ENCODE measurements at places on chromosomes 4 and X.

DNA sequence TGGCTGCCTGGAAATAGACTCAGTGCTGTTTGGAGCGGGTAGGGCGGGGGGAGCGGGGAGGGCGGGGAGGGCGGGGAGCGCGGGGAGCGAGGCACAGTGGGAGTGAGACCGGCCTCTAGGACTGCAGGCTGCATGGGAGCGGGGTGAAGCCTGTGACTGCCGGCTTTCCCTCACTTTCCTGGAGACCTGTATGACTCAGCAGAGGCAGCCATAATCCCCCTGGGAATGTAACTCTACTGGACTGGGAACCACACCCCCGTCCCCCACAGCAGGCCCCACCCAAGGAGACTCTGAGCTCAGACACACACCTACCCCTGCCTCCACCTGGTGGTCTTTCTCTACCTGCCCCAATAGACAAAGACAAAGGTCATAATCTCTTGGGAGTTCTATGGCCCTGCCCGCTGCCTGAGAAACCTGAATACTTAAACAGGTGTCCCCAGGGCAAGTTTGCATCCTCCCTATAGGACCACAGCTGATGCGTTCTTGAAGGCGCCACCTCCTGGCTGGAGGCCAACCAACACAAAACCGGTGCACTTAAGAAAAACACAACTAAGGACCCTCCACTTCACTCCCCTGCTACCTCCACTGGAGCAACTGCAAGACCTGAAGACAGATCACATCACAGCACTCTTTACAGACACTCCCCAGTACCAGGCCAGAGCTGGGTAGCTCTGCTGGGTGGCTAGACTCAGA lies 18.0 kb downstream of the HDAC8 start:
- no peak for DNase-seq

DNA sequence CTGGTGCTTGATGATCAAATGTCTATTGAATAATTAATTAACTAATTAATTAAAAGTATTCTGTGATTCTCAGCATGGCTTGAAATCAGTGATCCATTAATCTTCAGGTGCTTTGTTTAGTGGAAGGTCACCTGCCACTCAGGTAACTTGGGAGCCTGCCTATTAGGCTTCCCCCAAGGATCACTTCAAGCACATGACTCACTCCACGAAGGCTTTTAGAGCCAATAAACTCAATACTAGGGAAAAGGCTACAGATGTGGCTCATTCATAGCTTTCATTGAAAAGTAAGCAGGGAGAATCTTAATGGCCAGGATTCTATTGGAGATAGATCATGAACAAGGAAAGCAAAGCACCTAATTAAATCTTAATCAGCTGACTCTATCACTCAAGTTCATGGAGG lies 21.3 kb downstream of the AREG start:
- no peak for DNase-seq

DNA sequence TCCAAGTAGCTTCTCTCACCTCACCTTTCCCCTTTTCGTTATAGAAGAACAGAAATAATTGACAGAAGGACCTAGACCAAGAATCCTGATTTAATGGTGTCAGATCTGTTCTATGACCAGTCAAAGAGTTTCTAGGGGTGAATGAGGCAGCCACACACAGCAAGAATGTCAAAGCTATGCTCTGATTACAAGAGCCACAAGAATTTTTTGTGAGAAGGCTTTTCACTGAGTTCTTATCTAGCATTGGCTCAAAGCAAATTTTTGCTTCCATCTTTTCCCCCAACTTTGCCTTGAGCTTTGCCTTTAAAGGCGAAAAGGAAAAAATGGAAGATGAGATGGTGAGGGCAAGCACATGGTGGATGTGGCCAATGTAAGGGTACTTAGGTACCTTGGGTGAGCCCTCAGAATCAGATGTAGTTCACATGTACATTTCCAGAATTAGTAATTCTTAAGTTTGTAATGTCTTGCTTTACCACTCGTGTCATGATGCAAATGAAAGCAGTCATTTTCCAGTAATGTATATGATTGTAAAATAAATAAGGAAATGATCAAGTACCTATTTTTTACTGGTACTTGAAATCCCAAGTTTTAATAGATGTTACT lies 23.5 kb downstream of the FMR1 start:
- no peak for DNase-seq

- no peak for DNase-seq
Observed at GRCh38 chrX:6071731-6072130, 156.9 kb downstream of the NLGN4X start.

GRCh38 chr4:60344908-60345307 lies 855.2 kb upstream of the ADGRL3 start:
- DNase-seq = no peak

DNA sequence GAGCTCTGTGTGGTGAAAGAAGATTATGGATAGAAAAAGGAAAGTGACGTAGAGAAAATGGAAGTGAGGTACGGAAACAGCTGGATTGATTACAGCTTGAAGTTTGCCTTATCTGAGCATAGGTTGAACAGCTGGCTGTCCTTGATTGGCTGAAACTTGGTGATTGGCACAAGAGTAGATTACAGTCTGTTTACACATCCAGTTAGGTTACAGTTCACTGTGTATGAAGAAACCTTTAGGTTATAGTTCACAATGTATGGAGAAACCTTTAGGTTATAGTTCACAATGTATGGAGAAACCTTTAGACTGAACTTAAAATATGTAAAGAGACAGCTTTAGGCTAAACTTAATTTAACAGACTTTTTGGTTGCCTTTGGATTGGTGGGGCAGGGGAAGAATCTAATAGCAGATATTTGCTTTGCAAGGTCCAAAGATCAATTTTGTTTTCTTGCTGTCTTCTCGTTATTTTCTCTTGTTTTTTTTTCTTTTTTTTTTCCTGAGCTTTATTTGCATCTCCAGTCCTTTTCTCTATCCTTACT lies 15.6 kb upstream of the ART3 start:
- DNase-seq = no peak

DNA sequence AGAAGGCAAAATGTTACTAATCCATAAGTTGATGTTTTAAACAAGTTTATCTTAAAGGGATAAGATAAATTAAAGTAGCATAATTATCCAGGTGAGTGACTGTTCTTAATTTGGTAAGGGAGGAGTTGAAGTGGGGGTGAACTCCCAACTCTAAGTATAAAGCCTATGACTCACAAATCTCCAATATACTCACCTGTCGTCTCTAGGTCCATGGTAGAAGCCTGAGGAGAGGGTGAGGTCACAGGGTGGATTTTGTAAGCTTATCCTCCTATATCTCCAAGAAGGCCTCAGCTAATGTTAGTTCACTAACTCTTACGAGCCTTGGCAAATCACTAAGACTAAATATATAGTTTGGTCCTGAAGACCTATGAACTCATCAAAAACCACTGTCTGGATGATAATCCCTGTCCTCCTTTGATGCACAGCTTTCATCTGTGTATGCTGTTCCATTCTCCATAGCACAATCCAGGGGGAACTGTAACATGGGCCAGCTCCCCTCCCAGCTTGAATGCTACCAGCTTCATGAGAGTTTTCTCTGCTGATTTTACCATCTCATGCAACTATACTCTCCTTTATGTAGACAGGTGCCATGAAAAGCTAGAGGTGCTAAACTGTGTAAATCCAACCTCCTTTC lies 158.7 kb downstream of the BTC start:
- no peak for DNase-seq

- DNase-seq = no peak
Observed at GRCh38 chr4:23981328-23981727, 91.5 kb upstream of the PPARGC1A start.

GRCh38 chr4:63788271-63788670 lies 621.0 kb downstream of the TECRL start:
- no peak for DNase-seq

GRCh38 chr4:5157791-5158770 lies 106.8 kb downstream of the STK32B start:
- no peak for DNase-seq

- DNase-seq = no peak
Observed at GRCh38 chr4:40833212-40833611, 83.5 kb downstream of the NSUN7 start.

GRCh38 chr4:143558286-143558685 lies 44.8 kb downstream of the SMARCA5 start:
- no peak for DNase-seq

DNA sequence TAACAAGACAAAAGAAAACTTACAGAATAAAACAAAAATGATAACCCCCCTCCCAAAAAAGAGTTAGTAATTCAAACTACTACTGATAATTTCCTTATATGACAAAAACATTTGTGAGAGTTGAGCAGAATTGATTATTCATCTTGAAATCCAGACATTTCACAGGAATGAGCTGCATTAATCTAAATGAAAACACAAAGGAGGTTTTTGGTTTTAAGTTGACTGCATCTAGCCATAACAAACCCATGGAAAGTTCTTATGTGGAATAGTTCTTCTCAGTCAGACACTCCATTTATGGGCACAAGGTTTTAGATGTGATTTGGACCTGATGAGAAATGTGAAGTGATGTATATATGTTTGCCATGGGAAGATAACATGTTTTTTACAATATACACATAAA lies 95.4 kb downstream of the VCX2 start:
- DNase-seq = no peak

DNA sequence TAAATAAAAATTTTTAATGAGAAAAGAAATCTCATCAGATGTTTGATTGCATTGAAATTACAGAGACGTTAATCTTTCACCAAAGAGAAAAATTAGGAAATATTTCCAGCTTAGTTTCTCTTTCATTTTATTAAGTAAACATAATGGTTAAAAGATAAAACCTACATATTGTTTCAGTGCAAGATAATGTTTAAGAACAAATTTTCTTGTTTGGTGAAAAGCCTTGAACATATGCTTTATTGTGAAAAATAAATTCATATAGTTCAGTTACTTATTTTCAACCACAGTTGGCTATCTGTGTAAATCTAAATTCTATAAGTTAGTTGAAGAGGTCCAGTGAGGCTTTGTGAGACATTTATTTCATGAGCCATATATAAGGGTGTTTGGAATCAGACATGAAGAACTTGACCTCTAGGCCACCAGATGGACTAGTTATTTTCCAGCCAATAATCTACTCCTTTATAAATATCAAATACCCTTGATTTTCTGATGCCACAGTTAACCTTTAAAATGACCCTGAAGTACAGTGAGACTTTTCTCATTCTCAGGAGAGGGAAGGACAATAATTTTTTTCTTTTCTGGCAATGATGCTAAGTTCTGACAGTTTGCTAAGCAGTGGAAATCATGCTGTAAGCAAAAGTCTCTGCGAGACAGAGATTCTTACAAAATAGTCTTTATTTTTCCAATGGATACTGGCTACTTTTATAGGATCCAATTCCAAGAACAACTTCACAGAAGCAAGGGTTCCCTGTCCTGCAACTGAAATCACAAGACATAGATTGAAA lies 2.5 kb downstream of the ARSJ start:
- DNase-seq = no peak

All from thoracic aorta (tissue), 2 donors.